Activated T-cell treated with anti-CD3 and anti-CD28 coated beads, Interleukin-2, amount 50 U/mL, for 24 hours (primary cell): ENCODE measurements at places on chromosomes 6 and 20.
A peak's percentile ranks its signal among the peaks of the same experiment; 100 is the strongest.

DNA sequence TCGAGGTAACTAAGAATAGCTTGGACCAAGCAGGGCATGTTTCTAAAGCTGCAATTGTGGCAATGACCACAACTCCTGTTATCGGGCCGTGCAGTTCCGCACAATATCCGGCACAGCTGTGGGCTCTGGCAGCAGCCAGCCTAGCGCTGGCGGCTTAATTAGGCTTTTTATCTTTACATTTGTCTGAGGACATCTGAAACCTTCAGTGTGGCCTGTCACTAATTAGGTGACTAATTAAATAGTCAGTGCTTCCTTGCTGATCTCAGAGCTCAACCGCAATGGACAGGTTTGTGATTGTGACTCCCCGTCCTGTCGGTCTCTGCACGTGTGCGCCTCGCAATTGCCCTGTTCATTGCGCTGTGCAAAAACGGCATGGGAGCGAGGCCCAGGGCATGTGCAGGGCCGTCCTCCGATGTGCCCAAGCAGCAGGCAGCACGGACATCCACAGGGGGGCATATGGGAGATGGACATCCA, 134.8 kb upstream of the INSM1 start:
- no peaks in the 10 kb centered on the region for H3K36me3 ChIP-seq
- DNase-seq: no peak
- no peak overlapping the region for H3K27ac ChIP-seq

DNA sequence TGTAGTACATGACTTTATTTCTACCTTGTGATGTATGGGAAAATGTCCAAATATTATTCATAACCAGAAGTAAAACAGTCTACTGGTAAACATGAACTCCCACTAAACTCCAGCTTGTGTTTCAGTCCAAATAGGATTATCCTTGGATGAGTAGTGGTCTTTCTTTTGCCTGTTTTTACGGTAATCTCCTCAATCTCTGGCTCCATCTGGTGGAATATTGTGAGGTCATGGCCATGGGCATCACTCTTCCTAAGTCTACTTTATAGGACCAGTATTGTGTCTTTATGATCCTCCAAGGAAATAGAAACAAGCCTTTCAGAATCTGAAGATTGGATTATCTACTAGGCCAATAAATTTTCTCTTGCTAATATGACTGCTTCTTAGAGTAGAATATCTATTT, 505.0 kb downstream of the BMP2 start:
- no peaks in the 10 kb centered on the region for H3K4me1 ChIP-seq
- no peaks in the 10 kb centered on the region for H3K27me3 ChIP-seq
- no peak overlapping the region for H3K27ac ChIP-seq
- H3K36me3 ChIP-seq: no peaks in the 10 kb centered on the region
- no peak for DNase-seq
- H3K4me3 ChIP-seq: no peak overlapping the region

DNA sequence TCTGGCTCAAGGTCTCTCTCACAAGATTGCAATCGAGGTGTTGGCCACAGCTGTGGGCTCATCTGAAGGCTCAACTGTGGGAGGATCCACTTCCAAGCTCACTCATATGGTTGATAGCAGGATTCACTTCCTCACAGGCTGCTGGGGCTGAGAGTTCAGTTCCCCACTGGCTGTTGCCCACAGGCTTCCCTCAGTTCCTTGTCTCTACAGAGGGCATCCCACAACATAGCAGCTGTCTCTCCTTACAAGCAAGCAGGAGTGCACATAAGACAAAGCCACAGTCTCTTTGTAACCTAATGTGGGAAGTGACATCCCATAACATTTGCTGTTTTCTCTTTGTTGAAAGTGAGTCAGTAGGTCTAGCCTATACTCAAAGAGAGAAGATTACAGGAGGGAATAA, 14.0 kb downstream of the SPATS1 start:
- peaks cover 31% of the 10 kb centered on the region for H3K27me3 ChIP-seq
- H3K27ac ChIP-seq: no peak overlapping the region
- DNase-seq: no peak
- no peaks in the 10 kb centered on the region for H3K36me3 ChIP-seq
- H3K4me3 ChIP-seq: no peak overlapping the region

DNA sequence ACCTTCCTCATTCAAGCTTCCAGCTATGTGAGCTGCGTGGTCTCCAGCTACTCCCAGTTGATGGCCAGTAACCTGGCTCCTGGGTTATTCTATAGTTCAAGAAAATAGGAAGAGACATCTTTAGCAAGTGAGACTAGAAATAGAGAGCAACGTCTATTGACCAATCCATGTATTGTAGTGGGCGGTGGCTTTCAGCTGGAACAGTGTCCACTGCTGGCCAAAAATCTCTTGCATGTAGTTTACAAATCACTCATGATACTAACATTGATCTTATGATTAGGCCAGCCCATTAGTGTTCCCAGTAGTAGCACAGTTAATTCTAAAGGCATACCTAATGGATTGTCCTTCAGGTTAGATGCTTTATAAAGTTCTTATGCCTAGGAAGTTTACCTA, 58.9 kb upstream of the SCP2D1 start:
- DNase-seq: no peak
- H3K4me3 ChIP-seq: no peak overlapping the region
- H3K4me1 ChIP-seq: peaks cover 2% of the 10 kb centered on the region
- H3K36me3 ChIP-seq: peaks cover 22% of the 10 kb centered on the region
- H3K27ac ChIP-seq: no peak overlapping the region
- H3K27me3 ChIP-seq: no peaks in the 10 kb centered on the region

- peaks cover 44% of the 10 kb centered on the region for H3K4me1 ChIP-seq
- no peaks in the 10 kb centered on the region for H3K36me3 ChIP-seq
- no peaks in the 10 kb centered on the region for H3K27me3 ChIP-seq
- peak; percentile 44 for DNase-seq
- H3K27ac ChIP-seq: peak overlapping the region; percentile 28
These were observed 56.2 kb upstream of the EDN1 start for GRCh38 chr6:12233693-12234571.

- H3K36me3 ChIP-seq: no peaks in the 10 kb centered on the region
- no peak for DNase-seq
- no peak overlapping the region for H3K4me3 ChIP-seq
- H3K4me1 ChIP-seq: peaks cover 7% of the 10 kb centered on the region
- H3K27ac ChIP-seq: no peak overlapping the region
- no peaks in the 10 kb centered on the region for H3K27me3 ChIP-seq
These were observed 143.7 kb upstream of the GGTLC1 start for GRCh38 chr20:24132246-24132645.

DNA sequence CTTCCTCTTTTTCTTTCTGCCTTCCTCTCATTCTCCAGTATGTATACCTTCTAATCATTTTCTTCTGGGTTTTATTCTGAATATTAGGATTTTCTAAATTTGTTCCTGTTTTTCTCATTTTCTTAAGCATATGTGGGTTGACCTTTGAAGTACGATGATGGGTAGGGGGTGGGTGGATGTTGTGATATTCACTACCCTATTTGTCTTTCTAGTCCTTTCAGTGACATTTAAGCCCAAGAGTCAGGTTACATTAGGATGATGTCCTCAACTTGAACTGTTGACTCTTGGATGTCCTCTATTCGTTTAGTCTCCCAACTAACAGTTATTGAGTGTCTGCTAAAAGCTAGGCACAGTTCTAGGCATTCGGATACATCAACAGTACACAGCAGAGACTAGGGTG, 7.3 kb downstream of the ABT1 start:
- H3K27me3 ChIP-seq: no peaks in the 10 kb centered on the region
- H3K4me1 ChIP-seq: peaks cover 46% of the 10 kb centered on the region
- no peak for DNase-seq

- no peak for DNase-seq
- no peaks in the 10 kb centered on the region for H3K36me3 ChIP-seq
- H3K4me1 ChIP-seq: peaks cover 3% of the 10 kb centered on the region
- H3K27ac ChIP-seq: no peak overlapping the region
- no peak overlapping the region for H3K4me3 ChIP-seq
These were observed 48.1 kb downstream of the SLC24A3 start for GRCh38 chr20:19260412-19261090.

GRCh38 chr20:19449051-19449450, 236.6 kb downstream of the SLC24A3 start:
- no peak overlapping the region for H3K27ac ChIP-seq
- H3K36me3 ChIP-seq: no peaks in the 10 kb centered on the region
- H3K4me3 ChIP-seq: no peak overlapping the region
- no peak for DNase-seq
- peaks cover 13% of the 10 kb centered on the region for H3K4me1 ChIP-seq

GRCh38 chr6:154187714-154188113, 148.7 kb downstream of the OPRM1 start:
- H3K4me1 ChIP-seq: peaks cover 44% of the 10 kb centered on the region
- H3K4me3 ChIP-seq: no peak overlapping the region
- no peak for DNase-seq
- no peaks in the 10 kb centered on the region for H3K27me3 ChIP-seq
- H3K27ac ChIP-seq: peak overlapping the region; percentile 3
- peaks cover 70% of the 10 kb centered on the region for H3K36me3 ChIP-seq

- no peaks in the 10 kb centered on the region for H3K27me3 ChIP-seq
- H3K4me1 ChIP-seq: peaks cover 3% of the 10 kb centered on the region
- H3K4me3 ChIP-seq: no peak overlapping the region
- no peak for DNase-seq
- no peaks in the 10 kb centered on the region for H3K36me3 ChIP-seq
These were observed 10.3 kb upstream of the CTAGE9 start for GRCh38 chr6:131721161-131721560.

- H3K36me3 ChIP-seq: no peaks in the 10 kb centered on the region
- H3K4me3 ChIP-seq: no peak overlapping the region
- H3K4me1 ChIP-seq: no peaks in the 10 kb centered on the region
- peaks cover 12% of the 10 kb centered on the region for H3K27me3 ChIP-seq
These were observed 616.2 kb downstream of the EPM2A start for GRCh38 chr6:145119081-145119480.

- H3K36me3 ChIP-seq: peaks cover 80% of the 10 kb centered on the region
- no peak overlapping the region for H3K4me3 ChIP-seq
These were observed 19.8 kb upstream of the MAP1LC3A start for GRCh38 chr20:34538671-34539123.

GRCh38 chr6:3723966-3724365, 27.5 kb downstream of the PXDC1 start:
- DNase-seq: no peak
- H3K27ac ChIP-seq: no peak overlapping the region
- peaks cover 4% of the 10 kb centered on the region for H3K4me1 ChIP-seq

DNA sequence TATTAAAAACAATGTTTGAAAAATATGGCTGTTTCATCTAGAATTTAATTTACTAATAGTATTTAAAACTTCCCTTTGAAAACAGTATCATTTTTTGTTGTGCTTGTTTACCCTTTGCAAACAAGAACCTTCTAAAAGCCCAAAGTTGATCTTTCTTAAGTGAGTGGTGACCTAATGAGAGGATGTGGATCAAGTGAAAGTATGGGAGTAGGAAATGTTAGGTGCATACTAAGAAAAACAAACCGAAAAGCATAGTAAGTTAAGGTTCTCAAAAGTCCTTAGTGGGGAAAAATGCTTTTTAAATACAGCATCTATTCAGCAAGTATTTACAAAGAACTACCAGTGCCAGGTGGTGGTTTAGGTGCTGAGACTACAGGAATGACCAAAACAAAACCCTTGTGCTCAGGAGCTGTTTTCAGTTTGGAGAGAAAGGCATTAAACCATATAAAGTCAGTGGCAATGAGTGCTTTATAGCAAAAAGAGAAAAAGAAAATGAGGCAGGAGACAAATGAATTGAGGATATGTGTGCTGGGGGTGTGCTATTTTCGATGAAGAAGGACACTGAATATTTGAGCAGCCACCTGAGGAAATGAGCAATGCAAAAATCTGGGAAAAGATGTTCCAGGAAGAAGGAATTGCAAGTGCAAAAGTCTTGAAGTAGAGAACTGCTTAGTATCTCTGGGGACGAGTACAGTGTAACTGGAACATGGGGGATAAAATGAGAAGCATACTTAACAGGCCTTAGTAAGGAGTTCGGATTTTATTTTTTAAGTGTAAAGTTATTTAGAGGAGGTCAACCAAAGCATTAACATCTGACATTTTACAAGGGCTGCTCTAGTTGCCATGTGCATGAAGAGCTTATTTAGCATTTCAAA, 24.0 kb downstream of the RNF146 start:
- H3K27ac ChIP-seq: peak overlapping the region; percentile 78
- H3K36me3 ChIP-seq: peaks cover 84% of the 10 kb centered on the region
- no peak for DNase-seq
- H3K27me3 ChIP-seq: no peaks in the 10 kb centered on the region
- no peak overlapping the region for H3K4me3 ChIP-seq

GRCh38 chr6:168015482-168016175, 18.2 kb downstream of the KIF25 start:
- H3K27me3 ChIP-seq: peaks cover 17% of the 10 kb centered on the region
- DNase-seq: no peak
- no peaks in the 10 kb centered on the region for H3K36me3 ChIP-seq

DNA sequence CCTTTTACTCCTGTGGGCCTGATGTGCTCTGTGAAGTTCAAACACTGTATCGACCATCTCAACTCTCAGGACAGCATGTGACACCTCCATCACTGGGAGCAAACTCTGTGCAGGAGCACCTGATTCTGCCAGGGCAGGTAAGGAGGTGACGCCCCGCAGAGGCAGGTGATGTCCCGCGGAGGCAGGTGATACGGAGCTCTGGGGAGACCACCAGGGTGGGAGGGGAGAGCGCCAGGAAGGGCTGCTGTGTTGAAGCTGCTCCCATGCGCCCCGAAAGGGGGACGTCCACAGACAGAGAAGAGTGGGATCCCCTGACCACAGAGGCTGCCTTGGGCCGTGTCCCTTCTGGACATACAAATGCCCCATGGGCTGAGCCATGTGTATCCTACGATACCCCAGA, 58.3 kb downstream of the DACT2 start:
- no peaks in the 10 kb centered on the region for H3K36me3 ChIP-seq
- H3K27me3 ChIP-seq: peaks cover 12% of the 10 kb centered on the region
- DNase-seq: no peak
- H3K4me1 ChIP-seq: no peaks in the 10 kb centered on the region
- no peak overlapping the region for H3K4me3 ChIP-seq

DNA sequence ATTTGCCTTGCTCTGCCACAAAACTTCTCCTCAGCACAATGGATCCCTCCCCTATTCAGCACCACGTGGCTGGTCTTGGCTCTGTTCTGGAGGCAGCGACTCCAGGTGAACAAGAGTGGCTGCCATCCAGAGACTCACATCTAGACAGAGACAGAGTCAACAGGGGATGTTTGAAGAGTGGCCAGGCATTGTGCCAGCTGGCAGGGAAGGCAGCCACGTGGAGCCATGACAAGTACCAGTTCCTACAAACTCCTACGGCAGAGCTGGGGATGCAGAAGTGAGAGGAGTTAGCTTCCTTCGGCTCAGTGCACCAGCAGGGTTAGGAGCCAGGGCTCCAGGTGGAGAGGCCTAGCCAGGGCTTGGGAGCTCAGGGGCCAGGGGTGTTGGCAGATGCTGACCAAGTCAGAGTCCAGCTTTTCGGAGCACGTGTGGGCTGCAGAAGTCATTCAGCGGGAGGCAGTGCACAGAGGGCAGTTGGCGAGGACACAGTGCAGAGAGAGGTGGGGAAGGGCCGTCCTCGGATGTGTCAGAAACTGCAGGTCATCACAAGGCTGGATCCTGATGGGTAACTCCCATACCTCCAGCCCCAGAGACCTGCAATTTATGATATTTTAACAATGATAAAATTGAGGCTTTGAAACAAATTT, 171.7 kb upstream of the PDE10A start:
- DNase-seq: no peak

- no peak overlapping the region for H3K27ac ChIP-seq
- H3K4me1 ChIP-seq: peaks cover 6% of the 10 kb centered on the region
- no peak overlapping the region for H3K4me3 ChIP-seq
- no peaks in the 10 kb centered on the region for H3K27me3 ChIP-seq
These were observed 135.4 kb downstream of the JPH2 start for GRCh38 chr20:44051661-44052000.

- no peak for DNase-seq
- H3K4me1 ChIP-seq: no peaks in the 10 kb centered on the region
- no peak overlapping the region for H3K27ac ChIP-seq
- H3K36me3 ChIP-seq: no peaks in the 10 kb centered on the region
These were observed 60.4 kb downstream of the TMEM200A start for GRCh38 chr6:130426066-130426721.
